Dorsolateral prefrontal cortex (tissue), 122 donors: ENCODE measurements at places on chromosomes 4 and X.

- DNase-seq = no peak
Measured at GRCh38 chrX:72280321-72280845, 3.3 kb upstream of the RPS4X start.

GRCh38 chr4:5357870-5358269 lies 306.6 kb downstream of the STK32B start:
- no peak for DNase-seq

- no peak for DNase-seq
Measured at GRCh38 chr4:61320631-61321030, 120.5 kb downstream of the ADGRL3 start.

- no peak for DNase-seq
Measured at GRCh38 chr4:80911458-80911857, 119.0 kb upstream of the BMP3 start.

DNA sequence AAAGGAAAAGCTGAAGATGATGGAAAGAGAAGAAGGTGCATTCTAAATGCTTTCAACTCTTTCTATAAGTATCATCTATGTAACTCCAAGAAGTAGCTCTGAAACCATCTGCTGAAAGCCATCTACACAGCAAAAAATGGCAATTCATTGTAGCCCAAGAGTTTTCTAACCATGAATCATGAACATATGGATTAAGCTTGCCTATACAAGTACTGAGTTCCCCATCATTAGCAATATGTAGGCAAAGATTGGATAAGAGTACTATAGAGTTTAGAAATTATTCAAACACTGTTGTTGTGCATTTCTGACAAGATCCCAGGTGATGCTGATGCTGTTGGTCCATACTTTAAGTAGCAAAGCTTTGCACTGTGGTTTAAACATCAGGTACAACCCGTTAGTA lies 11.2 kb downstream of the DAPP1 start:
- DNase-seq = no peak

GRCh38 chr4:184153781-184154180 lies 63.9 kb downstream of the ENPP6 start:
- DNase-seq = no peak

GRCh38 chr4:157246964-157247363 lies 26.4 kb downstream of the GRIA2 start:
- DNase-seq = no peak

GRCh38 chr4:1907848-1908525 lies 36.8 kb downstream of the NSD2 start:
- DNase-seq = no peak

GRCh38 chr4:145566768-145567167 lies 52.4 kb upstream of the MMAA start:
- DNase-seq = no peak
